ENCODE measurements at places on chromosomes 7 and 10.

GRCh38 chr10:110212119-110213006 lies 5.0 kb downstream of the MXI1 start:
- DNase-seq, result no peak

DNA sequence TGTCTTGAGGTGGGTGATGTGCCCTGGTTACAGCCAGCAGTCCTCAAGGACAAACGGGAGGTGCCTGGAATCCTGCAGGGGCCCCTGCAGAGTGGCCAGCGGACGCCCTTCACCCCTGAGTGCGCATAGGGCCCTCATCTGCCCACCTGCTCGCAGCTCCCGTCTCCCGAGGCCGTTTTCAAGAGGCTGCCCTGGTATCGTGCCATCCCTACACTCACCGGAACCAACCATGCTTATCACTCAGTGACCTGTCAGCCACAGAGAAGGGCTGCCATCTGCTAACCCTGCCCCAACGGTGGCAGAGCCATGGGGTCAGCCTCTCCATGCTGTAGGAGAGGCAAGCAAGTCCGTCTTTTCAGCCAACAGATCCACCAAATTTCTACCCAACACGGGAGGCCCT lies 122.0 kb downstream of the FAM53B start:
- DNase-seq, result no peak

DNA sequence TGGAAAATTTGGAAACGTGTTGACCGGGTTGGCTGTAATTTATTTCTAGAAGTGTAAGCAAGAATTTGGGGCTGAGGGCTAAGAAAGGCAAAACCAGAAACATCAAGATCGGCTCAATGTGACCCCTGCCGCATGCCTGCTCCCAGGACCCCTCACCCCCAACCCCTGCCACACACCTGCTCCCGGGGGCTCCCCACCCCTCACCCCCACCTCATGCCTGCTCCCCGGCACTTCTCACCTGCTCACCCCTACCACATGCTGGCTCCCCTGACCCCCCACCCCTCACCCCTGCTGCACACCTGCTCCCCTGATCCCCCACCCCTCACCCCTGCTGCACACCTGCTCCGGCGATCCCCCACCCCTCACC lies 19.0 kb upstream of the CFAP46 start:
- DNase-seq, result no peak

DNA sequence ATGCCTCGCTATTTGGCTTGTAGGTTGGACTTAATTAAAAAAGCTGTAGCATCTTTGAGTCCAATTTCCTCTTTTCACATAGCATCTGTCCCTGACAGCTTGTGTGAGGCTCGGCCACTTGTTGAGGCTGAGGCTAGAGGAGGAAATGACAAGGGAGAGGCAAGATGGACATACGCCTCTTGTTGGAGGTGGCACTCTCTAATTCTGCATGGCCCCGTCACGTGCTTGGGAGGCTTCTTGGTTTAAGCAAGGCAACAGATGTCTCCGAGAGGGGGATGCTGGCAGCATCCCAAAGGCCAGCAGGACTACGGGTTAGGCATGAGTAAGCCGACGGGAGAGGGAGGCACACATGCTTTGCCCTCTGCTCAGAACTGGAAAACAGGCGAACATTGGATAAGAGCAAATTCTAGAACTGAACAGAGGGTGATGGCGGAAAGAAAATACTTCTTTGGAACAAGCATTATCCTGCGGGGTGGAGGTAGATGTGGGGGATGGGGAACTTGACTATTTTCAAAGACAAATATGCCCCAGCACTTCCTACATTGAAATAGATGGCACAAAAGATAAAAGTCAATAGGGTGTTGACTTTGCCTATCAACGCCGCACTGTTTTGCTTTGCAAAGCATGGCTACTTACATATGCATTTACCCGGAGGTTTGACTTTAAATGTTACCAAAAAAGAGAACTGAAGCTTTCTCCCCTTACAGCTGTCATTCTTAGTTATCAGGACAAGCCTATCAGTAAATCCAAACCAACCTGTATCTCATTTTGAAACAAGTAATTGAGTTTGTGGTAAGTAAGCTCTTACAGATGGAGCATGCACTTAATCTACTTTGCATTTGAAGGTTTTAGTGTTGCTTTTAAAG lies 94.8 kb downstream of the CHN2 start:
- no peak for DNase-seq

DNA sequence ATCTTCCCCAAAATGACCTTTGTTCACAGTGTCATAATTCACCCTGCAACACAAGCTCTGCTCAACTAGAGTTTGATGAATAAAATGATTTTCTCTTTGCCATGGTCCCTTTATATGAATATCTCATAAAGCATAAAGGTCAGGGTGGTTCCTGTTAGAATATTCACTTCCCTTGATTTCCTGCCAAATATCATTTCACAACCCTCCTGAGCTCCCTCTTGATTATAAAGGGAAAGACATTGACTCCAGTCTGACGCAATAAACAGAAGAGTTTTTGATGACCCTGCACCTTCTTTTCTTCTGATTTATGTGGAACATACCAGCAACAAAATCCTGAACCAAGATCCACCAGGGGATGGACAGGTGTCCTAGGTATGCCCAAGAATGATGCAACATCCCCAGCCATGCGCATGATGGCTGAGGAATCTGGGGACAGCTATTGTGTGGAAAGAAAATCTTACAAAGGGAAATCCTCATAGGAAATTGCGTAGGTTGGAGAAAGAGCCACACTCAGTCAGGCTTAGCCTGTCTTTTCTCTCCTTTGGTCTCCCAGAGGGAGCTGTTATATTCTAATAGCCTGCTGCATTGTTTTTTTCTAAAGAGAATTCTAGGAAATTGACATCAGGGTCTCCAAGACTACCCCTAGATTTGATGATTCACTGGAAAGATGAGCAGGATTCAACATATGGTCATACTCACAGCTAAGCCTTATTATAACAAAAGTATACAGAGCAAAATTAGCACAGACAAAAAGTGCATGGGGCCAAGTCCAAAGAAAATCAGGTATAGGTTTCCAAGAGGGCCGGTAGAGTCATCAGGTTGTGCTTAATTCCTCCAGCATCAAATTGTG lies 18.8 kb downstream of the IFIT3 start:
- DNase-seq, result no peak

DNA sequence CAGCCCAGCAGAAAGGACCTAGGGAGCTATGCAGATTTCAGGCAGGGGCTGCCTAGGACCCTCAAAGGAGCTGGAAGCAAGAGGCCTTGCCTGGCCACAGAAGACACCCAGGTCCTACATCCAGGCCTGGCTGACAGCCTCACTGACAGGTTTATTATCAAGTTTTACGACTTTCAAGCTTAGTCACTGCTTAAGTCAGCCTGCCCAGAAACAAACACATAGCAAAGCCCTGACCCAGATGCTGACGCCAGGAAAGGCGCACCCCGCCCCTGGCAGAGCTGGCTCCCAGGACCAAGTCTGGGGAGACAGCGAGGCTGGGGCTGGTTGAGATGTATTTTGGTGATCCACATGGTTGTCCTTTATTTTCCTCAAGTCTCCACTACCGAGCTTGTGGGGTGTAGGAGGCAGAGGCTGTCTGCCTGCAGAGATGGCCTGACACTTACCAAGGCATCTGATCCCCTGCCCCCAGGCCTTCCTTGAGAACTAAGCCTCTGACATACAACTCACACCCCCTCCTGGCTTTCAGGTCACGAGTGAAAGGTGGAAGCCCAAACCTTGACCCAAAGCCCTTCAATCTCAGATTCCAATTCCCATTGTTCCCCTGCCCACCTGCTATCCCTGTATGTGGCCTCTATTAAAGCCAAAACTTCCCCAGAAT lies 80.7 kb upstream of the EMX2 start:
- DNase-seq, result no peak

DNA sequence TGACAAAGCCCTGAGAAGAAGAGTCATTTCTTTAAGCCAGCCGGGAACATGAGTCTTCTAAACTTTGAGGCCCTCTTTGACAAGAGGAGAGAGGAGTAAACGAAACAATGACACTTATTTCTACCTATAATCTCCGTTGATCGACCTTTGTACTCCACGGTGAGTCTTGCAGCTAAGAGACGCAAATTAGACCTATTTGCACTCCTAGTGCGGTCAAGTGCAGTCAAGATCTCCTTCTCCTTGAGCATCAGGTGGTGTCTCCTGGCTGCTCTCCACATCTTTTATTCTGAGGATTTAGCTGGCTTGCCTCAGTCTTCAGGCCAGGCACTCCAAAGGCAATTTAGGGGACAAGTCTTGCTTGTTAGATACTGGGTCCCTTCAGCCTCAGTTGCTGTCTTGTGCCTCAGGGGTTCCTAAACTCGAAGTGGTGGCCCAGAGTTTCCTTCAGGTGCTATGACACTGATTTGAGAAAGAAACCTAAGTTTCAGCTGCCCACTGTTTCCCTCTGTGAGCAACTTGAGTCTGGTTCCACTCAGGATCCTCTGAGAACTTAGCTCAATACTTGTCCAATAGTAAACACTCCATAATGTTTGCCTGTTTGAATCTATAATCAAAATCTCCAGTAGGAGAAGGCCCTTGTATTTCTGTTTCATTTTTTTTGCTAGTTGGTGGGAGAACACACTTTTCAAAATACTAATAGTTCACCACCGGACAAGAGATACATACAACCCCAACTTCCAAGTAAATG lies 312.9 kb downstream of the RNLS start:
- DNase-seq, result no peak

DNA sequence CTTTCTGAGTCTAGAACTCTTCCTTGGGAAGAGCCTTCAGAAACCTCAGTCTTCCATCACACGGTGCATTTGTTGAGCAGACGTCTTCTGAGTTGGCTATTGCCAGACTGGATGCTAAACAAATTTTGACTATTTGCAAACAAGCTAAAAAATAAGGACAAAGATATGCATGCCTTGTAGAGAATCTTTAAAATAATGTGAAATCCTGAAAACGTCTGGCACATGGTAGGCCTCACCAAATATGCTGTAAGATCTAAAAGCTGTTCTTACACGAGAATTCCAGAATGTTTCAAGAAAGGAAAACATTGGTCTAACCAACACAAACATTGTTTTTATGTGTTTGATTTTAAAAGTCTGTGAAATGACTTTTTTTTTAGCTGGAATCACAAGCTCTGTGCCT lies 11.3 kb downstream of the ZNF467 start:
- DNase-seq, result no peak

DNA sequence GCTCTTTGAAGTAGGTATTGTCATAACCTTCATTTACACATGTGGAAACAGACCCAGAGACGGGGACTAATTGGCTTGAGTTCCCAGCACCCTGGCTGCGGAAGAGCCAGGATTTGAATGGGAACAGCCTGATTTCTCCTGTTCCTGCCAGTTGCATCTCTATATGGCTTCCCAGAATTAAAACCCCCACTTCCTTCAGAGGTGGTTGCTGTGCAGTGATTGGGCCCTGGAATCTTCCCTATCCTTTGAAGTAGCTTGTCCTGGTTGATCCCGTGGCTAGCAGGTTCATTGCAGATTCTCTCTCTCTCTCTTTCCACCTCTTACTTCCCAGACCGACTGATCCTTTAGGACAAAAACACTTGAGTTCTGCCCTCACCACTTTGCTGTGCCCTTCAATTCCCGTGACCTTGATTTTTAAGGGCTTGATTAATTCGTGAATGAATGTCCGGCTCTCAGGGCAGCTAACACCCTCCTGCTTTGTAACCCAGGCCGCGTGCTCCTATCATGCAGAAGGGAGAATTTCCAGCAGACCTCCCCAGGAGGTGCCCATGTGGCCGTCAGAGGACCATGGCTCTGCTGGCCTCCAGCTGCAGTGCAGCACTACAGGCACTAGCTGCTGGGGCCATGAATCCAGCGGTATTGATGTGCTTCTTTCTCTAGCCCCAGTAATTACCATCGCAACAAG lies 120.6 kb upstream of the AGK start:
- no peak for DNase-seq
